Activated T-cell treated with anti-CD3 and anti-CD28 coated beads, Interleukin-2, amount 50 U/mL, for 72 hours (primary cell): ENCODE measurements at places on chromosomes 6 and 20.

DNA sequence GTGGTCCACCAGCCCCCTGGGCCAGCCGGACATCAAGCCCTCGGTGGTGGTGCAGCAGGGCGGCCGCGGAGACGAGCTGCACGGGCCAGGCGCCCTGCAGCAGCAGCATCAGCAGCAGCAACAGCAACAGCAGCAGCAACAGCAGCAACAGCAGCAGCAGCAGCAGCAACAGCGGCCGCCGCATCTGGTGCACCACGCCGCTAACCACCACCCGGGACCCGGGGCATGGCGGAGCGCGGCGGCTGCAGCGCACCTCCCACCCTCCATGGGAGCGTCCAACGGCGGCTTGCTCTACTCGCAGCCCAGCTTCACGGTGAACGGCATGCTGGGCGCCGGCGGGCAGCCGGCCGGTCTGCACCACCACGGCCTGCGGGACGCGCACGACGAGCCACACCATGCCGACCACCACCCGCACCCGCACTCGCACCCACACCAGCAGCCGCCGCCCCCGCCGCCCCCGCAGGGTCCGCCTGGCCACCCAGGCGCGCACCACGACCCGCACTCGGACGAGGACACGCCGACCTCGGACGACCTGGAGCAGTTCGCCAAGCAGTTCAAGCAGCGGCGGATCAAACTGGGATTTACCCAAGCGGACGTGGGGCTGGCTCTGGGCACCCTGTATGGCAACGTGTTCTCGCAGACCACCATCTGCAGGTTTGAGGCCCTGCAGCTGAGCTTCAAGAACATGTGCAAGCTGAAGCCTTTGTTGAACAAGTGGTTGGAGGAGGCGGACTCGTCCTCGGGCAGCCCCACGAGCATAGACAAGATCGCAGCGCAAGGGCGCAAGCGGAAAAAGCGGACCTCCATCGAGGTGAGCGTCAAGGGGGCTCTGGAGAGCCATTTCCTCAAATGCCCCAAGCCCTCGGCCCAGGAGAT is 1.0 kb downstream of the POU3F2 start:
- DNase-seq: peak; percentile 5

GRCh38 chr6:2885967-2886735 is 17.0 kb downstream of the SERPINB9 start:
- DNase-seq: no peak

- DNase-seq: no peak
These were observed 27.5 kb downstream of the RSPH3 start for GRCh38 chr6:158972241-158973233.

DNA sequence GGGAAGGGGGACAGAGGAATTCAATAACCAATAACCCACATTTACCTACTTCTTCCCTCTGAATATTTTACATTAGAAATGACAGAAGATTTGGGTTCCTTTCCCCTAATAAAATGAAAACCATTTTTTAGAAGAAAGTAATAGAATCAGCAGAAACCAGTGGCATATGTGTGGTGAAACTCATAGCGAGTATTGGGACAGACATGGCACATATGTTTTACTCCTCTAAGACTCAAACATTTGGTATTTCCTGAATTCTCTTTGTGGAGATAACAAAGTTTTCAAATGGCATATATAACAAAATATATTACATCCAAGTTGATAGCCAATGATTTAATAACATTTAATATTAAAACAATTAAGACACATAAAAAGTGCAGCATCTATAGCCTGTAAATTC is 12.9 kb upstream of the BEND3 start:
- no peak for DNase-seq

- no peak for DNase-seq
These were observed 30.1 kb upstream of the LRRN4 start for GRCh38 chr20:6083926-6084325.

DNA sequence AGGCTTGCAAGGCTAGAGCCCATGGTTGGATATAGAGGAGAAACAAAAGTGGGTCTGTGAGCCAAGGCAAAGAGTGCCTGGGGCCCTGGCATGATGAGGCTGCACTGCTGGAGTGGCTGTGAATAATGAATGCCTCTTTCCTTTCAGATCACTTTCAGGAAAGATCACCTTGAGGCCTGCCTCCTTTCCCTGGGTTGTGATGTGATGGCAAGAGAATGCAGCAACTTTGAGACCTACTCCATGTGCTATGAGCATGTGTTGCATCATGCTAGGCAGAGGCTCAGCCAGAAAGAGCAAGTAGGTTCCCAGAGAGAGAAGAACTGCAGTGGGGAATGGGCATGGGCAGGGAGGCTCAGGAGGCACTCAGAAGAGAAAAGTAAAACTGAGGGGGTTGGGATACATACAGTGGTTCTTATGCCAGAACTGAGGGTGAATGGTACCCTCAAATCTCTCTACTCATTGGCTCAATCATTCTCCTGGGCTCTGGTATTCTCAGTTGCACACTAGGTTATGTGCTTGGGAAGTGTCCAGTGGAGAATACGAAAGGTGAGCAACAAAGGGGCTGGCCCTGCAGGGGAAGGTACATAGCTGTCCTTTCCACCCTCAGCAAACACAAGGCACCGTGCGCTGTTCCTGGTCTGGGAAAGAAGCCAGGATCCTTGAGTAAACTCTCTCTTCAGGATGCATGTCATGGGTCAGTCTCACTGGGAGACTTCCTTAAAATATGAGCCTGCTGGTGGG is 45.9 kb downstream of the CD164 start:
- no peak for DNase-seq

DNA sequence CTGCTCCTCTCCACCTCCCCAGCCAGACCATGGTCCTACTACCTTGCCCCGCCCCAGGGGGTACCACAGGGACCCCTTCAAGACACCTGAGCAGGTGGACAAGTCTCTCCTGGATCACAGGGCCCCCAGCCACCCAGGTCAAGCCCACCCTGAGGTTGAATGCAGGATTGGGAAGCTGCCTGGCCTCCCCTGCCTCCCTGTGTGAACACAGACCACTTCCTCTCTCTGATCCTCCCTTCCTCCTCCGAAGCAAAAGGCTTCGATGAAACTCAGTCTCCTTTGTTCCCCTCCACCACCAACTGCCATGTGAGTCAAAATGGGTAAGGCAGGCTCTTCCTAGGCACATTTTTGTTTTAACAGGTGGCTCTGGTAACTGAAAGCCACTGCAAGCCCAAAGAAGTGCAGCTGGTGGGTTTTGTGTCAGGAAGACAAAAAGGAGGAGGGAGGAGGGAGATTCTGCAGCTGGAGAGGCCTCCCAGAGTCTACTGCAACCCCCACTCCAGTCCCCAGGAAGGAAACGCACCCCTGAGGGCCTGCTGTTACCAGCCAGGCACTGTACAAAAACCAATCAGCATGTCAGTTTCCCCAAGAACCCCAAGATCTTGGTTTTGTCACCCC is 5.4 kb downstream of the ADA start:
- DNase-seq: no peak

GRCh38 chr6:75334266-75335040 is 49.9 kb upstream of the TMEM30A start:
- no peak for DNase-seq

- peak; percentile 30 for DNase-seq
These were observed 74.0 kb upstream of the MYL9 start for GRCh38 chr20:36467076-36467999.

DNA sequence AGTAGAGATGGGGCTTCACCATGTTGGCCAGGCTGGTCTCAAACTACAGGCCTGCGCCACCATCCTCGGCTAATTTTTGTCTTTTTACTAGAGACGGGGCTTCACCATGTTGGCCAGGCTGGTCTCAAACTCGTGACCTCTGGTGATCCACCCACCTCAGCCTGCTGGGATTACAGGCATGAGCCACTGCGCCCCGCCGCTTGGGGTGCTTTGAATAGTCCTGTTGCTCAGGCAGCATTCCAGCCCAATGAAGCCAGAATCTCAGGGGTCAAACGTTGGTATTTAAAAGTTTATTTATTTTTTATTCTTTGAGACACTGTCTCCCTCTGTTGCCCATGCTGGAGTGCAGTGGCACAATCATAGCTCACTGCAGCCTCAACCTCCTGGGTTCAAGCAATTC is 11.3 kb downstream of the MOCS3 start:
- no peak for DNase-seq

- DNase-seq: peak; percentile 7
These were observed 22.3 kb downstream of the MARCKS start for GRCh38 chr6:113879186-113880096.

- DNase-seq: no peak
These were observed 514 bp downstream of the DEFB129 start for GRCh38 chr20:227439-228105.

DNA sequence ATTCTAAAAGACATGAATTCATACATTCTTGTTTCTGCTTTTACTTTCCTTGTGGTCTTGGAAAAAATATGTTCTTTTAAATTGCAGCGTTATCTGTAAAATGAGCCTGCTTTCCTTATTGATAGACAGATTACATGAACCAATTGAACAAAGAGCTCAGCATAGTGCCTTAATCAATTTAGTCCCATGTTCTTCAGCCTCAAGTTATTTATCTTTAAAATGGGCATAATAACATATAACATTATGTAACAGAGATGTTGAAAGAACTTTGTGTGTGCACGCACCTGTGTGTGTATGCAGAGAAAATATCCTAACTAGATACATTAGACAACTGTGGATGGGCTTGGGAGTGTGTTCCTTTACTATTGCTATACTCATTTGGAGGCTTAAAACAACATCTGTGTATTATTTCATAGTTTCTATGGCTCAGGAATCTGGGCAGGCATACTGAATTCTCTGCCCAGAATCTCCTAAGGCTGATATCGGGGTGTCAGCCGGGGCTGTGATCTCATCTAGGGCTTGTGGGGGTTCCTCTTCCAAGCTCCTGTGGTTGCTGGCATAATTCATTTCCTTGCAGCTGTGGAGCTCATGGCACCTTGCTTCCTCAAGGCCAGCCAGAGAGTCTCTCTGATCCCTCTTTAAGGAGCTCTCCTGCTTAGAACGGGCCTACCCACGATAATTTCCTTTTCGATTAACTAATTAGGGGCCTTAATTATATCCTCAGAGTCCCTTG is 194.1 kb downstream of the ARID1B start:
- no peak for DNase-seq

DNA sequence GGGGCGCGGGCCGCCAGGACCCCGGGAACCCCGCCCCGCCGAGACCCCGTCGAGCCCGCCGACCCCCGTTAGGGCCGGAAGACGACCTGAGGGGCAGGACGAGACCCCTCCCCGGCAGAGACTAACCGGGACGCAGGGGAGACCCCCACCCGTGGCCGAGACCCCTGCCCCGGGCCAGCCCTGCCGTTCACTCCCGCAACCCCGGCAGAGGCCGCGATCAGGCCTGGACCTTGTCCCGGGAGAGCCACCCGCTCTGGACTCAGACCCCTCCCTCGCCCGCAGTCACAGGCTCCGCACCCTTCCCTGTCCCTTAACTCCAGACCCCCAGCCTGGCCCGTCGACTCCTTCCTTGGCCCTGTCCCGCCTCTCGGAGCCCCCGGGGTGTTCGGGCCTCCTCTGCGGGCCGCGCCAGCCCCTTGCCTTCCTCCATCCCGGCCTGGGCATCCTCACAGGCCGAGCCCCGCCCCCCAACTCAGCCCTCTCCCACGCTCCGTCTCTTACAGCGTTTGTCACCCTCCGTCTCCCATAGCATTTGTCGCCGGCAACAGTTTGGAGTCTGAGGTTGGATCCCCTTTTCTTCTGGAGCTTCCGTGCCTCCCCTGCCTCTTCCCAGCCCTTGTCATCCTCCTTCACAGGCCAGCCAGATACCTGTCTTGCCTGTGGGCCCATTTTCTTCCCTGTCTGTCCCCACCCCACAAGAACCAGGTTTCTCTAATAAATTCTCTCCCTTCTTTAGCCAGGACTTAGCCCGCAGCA is 569 bp downstream of the TCEA2 start:
- peak; percentile 54 for DNase-seq

DNA sequence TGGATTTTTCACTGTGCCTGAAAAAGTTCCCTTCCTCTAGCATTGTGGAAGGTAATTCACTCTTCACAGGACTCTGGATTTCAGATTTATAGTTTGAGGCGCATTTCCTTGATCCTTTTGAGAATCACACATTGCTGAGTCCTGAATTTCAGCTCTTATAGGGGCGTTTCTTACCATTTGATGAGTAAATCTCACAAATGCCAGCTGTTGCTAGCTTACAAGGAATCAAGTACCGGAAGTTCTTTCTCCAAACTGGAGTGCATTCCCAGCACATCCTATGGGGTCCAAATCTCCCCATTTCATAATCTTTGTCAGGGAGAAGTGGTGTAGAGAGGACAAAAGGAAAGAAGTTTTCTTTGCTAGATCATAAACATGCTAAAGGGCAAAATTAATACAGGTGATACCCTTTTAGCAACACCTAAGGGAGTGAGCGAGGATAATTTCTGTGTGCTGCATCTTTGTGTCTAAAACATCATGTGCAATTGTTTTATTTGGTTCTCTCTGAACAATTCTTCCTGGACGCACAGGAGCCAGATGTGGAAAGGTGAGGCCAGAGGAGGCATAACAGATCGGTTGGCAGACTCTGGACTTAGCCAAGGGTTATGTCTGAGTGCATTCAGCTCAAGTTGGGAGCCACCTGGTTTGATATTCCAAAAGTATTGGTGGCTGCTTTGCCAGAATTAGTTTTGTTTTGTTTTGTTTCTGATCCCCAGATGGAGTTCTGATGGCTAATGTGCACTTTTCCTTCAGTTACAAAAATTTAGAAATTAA is 37.4 kb upstream of the EYA2 start:
- DNase-seq: no peak

- DNase-seq: no peak
These were observed 59.6 kb upstream of the QKI start for GRCh38 chr6:163354761-163355425.

GRCh38 chr6:37827603-37828265 is 8.2 kb downstream of the ZFAND3 start:
- DNase-seq: no peak

DNA sequence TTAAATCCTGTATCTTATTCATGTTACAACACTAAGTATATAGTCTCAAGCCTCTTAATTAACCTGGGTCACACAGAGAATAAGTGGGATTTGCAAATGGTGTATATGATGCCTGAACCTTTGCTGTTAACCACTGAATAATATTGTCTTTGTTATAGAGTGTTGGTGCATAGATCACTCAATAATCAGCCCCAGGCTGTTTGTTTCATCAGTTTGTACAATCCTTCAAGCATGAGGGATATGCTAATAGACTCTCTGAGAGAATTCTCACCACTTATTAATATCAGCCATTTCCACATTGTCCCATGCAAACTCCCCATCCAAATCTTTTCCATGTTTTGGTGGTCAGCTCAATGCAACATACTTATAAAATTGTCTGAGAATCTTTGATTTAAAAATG is 21.7 kb downstream of the OR2B6 start:
- DNase-seq: no peak

GRCh38 chr6:156674197-156674596 is 103.0 kb upstream of the ARID1B start:
- DNase-seq: no peak

DNA sequence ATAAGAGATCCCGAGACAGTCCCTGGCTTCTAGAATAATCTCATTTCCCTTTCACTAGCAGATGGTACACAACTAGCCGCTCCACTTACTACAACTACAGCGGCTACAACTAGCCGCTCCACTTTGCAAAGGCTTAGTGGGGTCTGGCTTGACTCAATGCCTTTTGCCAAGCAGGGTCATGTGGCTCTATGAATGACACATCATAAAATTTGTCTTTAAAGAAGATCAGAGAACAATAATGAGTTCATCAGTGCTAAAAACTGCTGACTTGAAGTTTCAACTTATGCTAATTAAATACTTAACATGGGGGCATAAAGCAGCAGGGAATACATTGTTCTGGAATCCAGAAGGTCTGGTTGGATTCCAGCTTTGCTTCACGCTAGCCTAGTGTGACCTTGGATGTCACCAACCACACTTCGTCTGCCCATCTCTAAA is 2.0 kb upstream of the MICAL1 start:
- no peak for DNase-seq
